ENCODE measurements at places on chromosomes 4 and X. TPM values are rescaled to one million over a fixed set of nuclear protein-coding genes. Genes with fewer than 3 reads are reported as not detected.

- DNase-seq: no peak
These were observed 138.9 kb upstream of the STX18 start for GRCh38 chr4:4680758-4681157.

- DNase-seq: no peak
These were observed 1506.8 kb downstream of the PCDH18 start for GRCh38 chr4:136025540-136025939.

- DNase-seq: no peak
These were observed 346.8 kb downstream of the PPP3CA start for GRCh38 chr4:101000496-101000895.

DNA sequence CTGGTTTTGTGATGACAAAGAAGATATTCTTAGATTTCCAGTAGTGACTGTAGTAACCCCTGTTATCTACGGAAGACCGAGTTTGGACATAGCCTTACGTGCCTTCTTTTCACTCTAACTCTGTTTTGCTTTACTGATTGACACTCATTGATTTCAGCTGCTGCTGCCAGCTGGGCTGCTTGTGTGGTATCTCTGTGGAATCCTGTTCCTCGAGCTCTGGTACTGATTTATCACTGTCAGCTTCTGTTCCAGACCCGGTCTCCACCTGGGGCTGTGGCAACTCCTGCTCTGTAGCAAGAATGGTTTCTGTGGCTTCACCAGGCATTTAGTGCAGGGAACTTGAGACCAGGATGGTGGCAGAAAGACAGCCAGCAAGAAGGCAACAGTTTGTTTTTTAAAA, 24.6 kb upstream of the LAP3 start:
- no peak for DNase-seq

GRCh38 chr4:112882286-112882685, 167.2 kb upstream of the ANK2 start:
- no peak for DNase-seq

- no peak for DNase-seq
These were observed 2.9 kb upstream of the SH3BP2 start for GRCh38 chr4:2789793-2790582.

GRCh38 chrX:74453178-74453577, 31.9 kb downstream of the SLC16A2 start:
- DNase-seq: no peak

- no peak for DNase-seq
These were observed 14.0 kb downstream of the RASL11B start for GRCh38 chr4:52876069-52876468.

DNA sequence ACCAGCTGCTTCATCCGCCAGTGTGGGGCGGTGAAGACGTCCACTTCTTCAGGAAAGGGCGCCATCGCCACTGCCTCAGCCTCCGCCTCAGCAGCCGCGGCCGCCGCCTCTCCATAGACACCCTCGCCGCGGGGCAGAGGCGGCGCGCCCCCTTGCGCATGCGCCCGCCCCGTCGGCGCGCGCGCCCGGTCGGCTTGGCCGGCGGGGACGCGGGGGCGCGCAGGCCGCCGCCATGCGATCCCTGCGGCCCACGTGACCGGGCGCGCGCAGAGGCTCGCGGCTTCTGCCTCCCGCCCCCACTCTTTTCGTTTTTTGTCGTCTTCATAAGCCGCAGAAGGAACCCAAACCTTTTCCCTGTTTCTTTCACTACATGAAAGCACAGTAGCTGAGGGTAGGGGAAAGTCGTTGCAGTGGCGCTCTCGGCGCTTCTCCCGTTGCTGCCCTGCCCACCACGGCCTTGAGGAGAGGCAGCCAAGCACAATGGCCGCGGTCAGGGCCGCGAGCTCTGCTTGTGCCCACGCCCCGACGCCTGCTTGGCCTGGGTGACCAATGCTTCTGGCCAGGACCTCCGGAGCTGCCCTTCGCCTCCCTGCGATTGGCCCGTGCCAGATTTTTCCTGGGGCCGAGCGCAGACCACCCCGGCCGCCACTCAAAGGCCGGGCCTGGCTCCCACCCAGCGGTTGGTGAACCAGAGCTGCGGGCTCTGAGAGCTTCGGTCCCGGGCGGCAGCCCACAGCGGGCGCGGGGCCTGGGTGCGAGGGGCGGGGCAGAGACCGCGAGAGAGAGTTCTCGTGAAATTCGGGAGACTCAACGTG, at the start of gene FBXL5:
Gene FBXL5 (minus strand): TSS at position 135 of the 815 bp plus-strand sequence. CDS start 70 bp downstream, at position 65.
- DNase-seq: peak; percentile 86

DNA sequence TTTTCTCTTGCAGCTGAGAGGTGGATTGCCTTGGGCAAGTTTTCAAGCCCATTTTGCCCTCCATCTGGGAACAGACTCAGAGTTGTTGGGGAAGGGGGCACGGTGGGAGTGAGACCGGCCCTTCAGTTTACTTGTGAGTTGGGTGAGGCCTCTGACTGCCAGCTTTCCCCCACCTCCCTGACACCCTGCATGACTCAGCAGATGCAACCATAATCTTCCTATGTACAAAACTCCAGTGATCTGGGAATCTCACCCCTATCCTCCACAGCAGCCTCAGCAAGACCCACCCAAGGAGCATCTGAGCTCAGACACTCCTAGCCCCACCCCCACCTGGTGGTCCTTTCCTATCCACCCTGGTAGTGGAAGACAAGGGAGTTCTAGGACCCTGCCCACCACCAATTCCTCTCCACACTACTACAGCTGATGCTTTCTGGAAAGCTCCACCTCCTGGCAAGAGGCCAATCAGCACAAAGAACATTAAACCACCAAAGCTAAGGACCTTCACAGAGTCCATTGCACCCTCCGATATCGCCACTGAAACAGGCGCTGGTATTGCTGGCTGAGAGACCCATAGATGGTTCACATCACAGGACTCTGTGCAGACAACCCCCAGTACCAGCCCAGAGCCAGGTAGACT, 99.4 kb upstream of the STK26 start:
- no peak for DNase-seq

- DNase-seq: no peak
These were observed 86.5 kb upstream of the ZIC3 start for GRCh38 chrX:137479386-137479785.

- peak; percentile 7 for DNase-seq
These were observed 173.9 kb upstream of the KLF3 start for GRCh38 chr4:38489924-38490639.

- DNase-seq: no peak
These were observed 567.9 kb downstream of the EPHA5 start for GRCh38 chr4:65102419-65102818.

DNA sequence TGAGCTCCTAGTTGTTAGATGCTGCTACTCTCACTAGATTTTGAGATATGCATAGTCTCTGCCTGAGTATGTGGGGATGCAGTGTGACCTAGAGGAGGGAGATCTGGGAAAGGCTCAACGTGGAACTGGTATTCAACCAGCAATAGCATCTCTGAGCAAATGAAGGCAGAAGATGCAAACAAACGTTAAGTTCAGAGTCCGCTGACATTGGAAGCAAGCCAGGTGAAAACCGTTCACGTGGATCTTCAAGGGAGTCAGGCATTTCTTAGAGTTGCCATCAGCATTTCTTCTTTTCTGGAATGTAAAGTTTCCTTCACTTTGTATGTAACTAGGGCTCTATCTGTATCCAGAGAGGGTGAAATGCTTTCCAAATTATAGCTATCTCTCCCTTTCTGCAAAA, 59.9 kb downstream of the C4orf51 start:
- DNase-seq: no peak

- DNase-seq: no peak
These were observed 389.9 kb upstream of the EMCN start for GRCh38 chr4:100907465-100908454.

- no peak for DNase-seq
These were observed 77.4 kb upstream of the PRSS48 start for GRCh38 chr4:151199319-151200190.

DNA sequence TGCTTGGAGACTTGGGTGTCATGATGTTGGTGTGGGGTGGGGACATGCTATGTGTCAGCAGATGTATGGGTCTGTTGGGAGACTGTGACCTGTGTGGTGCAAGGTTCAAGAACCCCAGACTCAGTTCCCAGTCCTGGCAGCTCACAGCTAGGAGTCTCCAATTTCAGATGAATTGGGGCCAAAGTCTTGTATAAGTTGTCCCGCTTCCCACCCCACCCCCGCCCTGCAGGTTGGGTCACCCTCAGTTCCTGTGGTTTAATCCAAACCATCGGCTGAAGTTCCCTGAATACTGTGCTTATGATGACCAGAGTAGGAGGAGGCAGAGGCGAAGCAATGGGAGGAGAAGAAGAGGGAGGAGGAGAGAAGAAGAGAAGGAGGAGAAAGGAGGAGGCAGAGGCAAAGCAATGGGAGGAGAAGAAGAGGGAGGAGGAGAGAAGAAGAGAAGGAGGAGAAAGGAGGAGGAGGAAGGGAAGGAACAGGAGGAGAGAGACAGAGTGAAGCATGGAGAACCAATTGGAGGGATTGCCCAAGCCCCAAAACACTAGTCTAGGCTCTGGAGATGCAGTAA, 112.6 kb downstream of the EFNB1 start:
- DNase-seq: no peak

DNA sequence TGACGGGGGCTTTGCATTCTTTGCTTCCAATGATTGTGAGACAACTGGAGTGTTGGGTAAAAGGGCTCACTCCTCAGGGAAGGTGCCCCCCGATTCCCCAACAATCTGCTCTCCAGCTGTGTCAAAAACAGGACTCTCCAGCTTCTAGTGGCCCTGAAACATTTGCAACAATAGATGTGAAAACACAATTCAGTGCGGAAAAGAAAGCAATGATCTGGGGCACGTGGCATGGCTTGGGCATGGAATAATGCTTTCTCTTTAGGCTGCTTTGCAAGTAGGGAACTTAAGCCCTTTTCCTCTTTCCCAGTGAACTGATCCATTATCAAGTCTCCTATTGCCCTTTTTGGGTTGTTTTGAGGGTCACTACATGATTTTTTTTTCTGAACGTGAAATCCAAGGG, 239.9 kb downstream of the C4orf33 start:
- DNase-seq: no peak

DNA sequence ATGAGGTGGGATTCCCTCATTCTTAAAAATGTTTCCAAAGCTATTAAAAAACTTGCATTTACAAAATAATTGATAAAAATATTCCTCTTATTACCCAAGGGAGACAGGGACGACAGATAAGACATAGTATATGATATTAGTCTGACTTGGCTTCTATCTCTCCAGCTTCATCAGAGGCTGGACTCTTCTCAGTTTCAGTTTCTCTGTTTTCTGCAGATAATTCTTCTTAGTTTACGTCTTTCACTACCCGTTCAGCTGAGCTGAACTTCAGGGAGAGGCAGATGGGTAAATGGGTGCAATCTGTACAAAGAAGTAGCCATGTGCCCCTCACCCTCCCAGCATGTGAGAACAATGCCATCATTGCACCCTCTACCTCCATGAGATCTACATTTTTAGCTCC, 214.0 kb upstream of the SLIT2 start:
- DNase-seq: no peak

GRCh38 chr4:186260504-186261448, 5.2 kb upstream of the F11 start:
- no peak for DNase-seq

DNA sequence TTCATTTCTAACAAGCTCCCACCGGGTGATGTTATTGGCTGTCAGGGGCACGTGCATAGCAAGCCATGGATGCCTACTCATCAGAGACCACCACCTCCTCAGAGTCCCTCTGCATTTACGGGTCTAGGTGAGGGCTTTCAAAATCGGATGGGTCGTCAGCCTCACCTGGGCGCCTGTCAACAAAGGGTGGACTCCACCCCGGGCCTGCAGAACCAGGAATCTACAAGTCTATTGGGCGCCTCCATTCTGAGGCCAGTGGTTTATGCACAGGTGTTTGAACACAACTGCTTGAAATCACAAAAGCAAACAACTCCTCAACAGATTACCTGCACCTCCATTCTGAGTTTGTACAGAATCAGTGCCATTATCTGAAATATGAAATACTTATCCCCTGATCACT, 318.9 kb downstream of the PTTG2 start:
- no peak for DNase-seq

- no peak for DNase-seq
These were observed 49.1 kb downstream of the ZNF141 start for GRCh38 chr4:386708-387105.

DNA sequence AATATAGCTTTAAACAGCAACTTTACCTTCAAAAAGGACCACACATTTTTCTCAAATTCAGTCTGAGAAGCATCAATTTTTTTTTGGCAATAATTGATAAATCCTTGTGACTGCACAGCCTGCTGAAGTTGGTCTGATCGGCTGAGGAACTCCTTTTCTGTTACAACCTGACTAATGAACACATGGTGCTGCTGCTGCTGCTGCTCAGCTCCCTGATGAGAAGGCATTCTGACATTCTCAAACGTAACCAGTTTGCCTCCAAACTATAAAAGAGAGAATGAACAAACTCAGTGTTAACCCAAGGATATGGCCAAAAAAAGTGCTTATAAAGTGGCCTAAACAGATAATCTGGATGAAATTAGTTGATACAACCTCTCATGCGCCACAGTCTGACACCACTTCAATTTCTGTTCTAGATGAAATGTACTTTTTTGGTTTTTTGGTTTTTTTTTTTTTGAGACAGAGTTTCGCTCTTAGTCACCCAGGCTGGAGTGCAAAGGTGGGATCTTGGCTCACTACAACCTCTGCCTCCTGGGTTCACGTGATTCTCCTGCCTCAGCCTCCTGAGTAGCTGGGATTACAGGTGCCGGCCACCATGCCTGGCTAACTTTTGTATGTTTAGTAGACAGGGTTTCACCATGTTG, 26.5 kb downstream of the SEC31A start:
- DNase-seq: no peak

Gene PDLIM5
- 143 TPM for total RNA-seq

Gene RPL39
- total RNA-seq: 2,477 TPM

Gene STK26
- 17.6 TPM for total RNA-seq

Gene ENPEP
- total RNA-seq: 26.7 TPM

Gene SMIM10
- total RNA-seq: 2.3 TPM

Gene REPS2
- total RNA-seq: 6.9 TPM

Gene ARHGAP36
- 31.8 TPM for total RNA-seq

Gene SSX4
- not detected for total RNA-seq

Gene SLC16A2
- total RNA-seq: 7.2 TPM

Gene ARHGAP24
- total RNA-seq: 78.8 TPM

Gene CLDN34
- 0.30 TPM for total RNA-seq

Measured in skin of body (tissue), 3 donors.